Stimulated activated naive CD4-positive, alpha-beta T cell treated with Interleukin-2 at 50 U/mL for 16 hours (primary cell): ENCODE measurements at places on chromosomes 3 and 15.

DNA sequence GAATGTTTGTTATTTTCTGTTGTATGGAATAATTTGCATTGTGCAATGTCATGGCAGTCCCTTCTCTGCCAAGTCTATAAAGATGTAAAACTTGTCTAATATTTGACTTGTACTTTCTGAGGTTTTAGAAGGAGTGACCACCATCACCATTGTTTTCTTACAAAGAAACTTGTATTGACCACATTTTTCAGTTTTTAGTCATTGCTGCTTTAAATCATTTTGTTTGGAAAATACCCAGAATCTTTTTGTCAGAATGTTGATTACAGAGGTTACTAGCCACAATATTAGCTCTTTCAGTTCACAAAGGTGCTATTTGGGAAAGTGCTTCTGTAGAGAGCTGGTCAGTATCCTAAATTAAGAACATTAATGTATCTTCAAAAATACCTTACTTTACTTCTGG, 532.4 kb upstream of the GBE1 start:
- DNase-seq = no peak

DNA sequence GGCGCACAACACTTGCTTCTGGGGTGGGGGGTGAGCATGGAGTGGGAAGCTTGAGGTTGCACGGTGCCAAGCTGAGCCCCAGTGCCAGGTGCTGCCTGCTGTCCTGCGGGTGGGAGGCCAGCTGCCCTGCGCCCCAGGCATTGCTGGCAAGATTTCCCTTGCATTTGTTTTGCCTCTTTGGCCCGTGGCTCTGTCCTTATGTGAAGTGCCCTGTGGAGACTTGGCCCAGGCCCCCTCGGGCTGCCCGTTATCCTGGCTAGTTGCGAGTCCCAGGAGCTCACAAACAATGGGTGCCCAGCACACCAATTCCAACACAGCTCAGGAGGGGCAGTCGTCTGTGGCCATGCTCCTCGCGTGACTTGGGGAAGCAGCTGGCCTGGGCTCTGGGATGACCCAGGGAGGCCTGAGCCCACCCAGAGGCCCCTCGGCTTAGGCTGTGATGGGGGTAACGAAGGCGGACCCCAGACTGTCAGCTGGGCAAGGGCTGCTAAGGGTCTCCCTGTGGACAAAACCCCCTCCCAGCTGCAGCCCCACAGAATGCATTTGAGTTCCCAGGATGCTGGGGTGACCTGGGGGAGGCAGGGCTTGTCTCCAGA, 5.9 kb downstream of the C3orf22 start:
- no peak for DNase-seq

GRCh38 chr3:114718898-114719210, 425.0 kb downstream of the TIGIT start:
- DNase-seq = no peak

GRCh38 chr3:143847787-143848631, at the start of gene SLC9A9:
SLC9A9 (minus strand) TSS chr3:143848468; CDS start chr3:143848322, 146 bp downstream.
- peak; percentile 24 for DNase-seq

DNA sequence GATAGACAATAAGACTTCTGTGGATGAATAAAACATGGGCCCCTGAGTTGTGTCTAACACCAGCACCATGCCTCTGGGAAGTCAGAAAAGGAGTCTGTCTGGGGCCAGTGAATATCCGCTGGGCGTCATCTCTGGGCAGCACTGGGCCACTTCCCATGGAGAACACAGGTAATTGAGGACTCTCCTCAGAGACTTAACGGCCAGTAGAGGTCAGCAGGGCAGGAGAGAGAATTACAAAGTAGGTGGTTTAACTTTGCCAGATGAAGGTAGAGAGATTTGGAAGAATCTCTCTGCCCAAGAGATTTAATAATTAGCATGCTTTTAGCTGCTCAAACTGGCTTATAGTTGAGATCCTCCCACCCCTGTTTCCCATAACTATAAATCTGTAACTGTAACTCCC, 65.7 kb downstream of the OCA2 start:
- DNase-seq = no peak

DNA sequence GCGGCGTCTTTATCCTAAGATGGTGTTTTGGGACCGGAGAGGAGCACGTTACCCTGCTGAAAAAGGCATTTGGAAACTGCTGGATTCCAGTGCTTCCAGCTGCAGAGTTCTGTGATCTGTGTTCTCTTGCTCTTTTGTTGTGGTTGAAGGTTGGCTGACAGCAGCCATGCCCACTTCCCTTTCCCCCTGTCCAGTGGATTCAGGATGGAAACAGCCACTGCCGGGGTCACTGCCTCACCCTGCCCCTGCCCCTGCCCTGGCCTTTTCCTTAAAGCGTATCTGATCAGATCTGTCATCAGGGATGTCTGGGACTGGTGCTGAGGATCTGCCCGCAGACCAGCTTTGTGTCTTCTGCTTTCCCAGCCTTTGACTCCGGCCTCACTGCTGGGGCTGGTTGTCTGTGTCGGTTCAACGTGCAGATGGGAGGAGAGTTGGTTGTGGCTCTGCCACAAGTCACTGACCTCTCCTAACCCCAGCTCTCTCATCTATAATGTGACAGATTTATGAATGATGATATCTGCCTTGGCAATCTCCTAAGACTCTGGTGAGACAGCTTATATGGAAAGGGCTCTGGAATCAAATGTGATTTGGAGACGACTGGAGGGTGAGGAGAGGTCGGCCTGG, 219.4 kb upstream of the BHLHE40 start:
- DNase-seq = no peak

GRCh38 chr15:74184582-74185091, 11.1 kb downstream of the ISLR start:
- DNase-seq = no peak
